Tibial nerve (tissue), 4 donors: ENCODE measurements at places on chromosomes 12 and 14. TPM values are rescaled to one million over a fixed set of nuclear protein-coding genes. Genes with fewer than 3 reads are reported as not detected.

GRCh38 chr14:100688598-100689461, 37.9 kb upstream of the DLK1 start:
- no peak for DNase-seq

Gene BICD1
- total RNA-seq, result 40.6 TPM

DNA sequence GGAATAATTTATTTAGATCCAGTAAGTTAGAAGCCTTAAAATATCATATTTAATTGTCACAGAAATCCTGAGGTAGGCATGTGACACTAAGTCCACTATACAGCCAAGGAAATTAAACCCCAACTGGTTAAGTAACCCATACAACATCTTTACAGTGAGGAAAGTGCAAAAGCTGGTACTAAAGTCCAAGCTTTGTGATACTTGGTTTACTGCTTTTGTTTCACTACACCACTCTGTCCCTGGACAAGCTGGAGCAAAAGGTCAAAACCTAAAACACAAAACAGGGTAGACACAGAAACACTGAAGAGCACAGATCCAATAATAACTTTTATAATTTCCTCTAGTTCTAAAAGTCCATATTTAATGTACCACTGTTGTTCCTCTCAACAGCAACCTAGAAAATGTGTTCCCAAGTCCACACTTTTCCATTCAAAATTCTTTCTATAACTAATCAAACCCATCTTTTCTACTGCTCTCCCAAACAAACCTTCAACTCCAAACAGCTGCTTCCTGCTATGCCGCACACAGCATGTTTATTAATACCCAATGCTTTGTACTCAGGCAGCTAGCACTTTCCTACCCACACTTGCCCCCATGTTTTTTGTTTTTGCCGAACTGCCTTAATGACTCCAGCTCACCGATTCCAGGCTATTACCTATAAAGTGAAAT, 90.9 kb downstream of the MED13L start:
- no peak for DNase-seq

DNA sequence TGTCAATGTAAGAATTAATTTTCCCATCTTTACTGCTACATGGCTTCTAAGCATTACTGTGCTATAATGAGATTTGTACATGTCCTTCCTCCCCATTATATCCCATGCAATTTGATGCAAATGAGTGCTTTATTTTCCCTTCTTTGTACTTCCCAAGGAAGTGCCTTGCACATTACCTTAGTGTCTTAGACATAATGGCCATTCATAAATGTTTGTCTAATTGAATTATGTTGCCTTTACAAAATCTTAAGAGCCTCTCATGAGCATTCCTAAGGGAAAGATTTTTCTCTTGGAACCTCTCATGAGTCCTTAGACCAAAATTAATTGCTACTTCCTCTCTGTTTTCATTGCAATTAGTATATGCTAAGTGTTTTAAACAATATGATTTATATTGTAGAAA, 741.7 kb downstream of the RERGL start:
- DNase-seq, result no peak

Gene TXNDC16
- total RNA-seq, result 12.1 TPM

DNA sequence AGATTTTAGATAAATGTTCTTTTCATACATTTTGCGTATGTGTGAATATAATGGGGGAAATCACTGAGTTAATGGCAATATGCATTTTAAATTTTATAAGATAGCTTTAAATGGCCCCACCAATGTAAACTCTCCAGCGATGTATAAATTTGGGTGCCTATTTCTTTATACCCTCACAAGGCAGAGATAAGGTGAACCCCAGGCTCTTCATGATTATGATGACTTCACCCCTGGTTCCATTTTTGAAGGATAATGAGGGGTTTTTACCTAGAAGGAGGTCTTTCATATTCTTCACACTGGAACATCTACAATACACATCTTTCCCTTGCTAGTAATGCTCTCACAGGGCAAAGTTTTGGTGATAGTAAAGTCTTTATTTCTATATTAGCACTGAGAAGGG, 35.2 kb downstream of the KLRG1 start:
- DNase-seq, result no peak

- DNase-seq, result peak; percentile 75
These were observed at the start of gene CLSTN3 for GRCh38 chr12:7129872-7130691. Gene CLSTN3 (plus strand): TSS chr12:7130371. CDS start chr12:7130649, 278 bp downstream.

- no peak for DNase-seq
These were observed 78.3 kb downstream of the WDR20 start for GRCh38 chr14:102217987-102218421.

Gene COCH
- total RNA-seq, result 3.6 TPM

GRCh38 chr14:45028107-45028626, 55.7 kb upstream of the PRPF39 start:
- DNase-seq, result no peak

- no peak for DNase-seq
These were observed 207.8 kb downstream of the KSR2 start for GRCh38 chr12:117760990-117761389.

DNA sequence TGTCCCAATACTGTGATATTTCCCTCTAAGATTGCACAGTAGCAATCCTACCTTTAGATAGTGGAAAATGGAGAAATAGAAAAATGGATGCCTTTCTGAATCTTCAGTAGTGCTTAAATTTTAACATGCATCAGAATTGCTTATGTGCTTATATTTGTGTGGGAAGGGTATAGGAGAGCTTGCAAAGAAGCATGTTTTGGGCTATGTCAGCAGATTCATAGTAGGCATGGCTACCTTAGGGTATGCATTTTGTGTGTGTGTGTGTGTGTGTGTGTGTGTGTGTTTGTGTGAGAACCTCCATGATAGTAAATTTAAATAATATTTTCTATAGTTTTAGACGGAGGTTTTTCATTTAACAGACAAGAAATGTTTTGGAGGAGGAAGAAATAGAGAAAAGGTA, 38.3 kb downstream of the NEUROD4 start:
- DNase-seq, result no peak

GRCh38 chr12:102463659-102464249, 16.6 kb downstream of the IGF1 start:
- DNase-seq, result no peak

- DNase-seq, result no peak
These were observed 33.9 kb downstream of the FBXO33 start for GRCh38 chr14:39398382-39398781.

GRCh38 chr12:75650595-75651341, 139.4 kb upstream of the KRR1 start:
- DNase-seq, result no peak

- no peak for DNase-seq
These were observed 4.5 kb downstream of the ITPR2 start for GRCh38 chr12:26828280-26829073.

Gene DAO
- total RNA-seq, result not detected

DNA sequence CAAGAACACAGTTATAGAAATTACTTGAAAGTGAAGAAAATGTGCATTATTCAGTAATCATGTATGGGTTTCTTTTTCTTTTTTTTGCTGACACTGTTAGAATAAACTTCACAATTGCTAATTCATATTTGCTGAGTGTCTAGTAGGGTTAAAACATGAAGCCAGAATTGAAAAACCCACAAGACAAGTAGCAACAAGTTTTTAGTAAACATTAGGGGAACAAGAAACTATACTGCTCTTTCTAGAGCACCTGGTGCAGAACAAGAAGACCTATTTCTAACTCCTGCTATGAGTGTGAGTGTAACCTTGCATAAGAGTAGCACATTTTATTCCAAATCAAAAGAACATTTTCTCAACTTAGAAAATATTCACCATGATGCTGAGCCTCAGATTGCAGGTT, 83.2 kb downstream of the ITPR2 start:
- no peak for DNase-seq

DNA sequence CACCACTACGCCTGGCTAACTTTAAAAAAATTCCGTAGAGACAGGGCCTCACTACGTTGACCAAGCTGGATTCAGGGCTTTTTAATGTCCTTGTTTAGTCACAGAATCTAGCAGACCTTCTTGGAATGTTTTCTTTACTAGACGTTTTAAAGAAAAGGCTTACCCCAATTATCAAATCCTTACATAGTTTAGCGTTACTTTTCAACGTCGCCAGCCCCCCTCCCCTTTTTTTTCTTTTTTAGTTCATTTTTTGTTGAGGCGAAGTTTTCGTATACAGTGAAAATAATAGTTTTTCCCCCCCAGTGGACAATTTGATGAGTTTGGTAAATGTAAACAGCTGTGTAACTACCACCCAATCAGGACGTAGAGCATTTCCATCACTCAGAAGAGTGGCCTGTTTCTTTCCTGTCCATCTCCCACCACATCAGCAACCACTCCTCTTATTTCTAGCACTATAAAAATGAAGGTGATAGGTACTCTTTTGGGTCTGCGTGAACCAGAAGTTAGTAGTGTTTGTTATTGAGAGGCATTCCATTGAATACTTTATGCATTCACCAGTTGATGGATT, 753 bp upstream of the DLGAP5 start:
- no peak for DNase-seq

DNA sequence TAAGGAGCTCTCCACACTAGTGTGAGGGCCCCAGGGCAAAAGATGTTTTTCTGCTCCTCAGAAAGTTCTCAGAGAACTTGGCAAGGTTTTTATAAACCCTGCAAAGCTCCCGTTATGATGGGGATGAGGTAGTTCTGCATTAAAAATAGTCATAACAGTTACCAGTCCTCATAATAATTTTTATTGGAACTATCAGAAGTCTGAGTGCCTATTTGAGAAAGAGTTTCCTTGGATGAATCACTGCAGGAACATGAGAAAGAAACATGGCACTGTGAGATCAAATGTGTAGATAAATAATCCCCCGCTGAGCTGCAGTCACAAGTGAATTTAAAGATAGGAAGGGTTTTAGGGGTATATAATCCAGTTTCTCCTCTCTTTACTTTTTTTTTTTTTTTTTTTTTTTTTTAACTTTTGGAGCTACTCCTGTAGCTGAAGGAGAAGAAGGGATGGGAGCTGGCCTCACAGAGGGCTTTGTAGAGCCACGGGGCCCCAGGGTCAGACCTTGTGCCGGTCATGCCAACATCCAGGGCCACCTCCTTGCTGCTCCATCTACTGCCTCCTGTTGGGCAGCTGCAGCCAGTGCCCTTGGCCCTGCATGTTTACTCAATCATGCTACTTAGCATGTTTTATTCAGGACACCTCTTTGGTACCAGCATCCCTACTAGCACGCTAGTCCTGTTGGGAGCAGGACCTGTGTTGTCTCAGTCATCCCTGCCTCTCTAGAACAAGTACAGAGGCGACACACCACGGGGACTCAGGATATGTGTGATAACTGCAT, 39.5 kb downstream of the EVL start:
- DNase-seq, result no peak

Gene CDCA3
- total RNA-seq, result 0.39 TPM

Gene PRB3
- not detected for total RNA-seq

Gene KLRC1
- total RNA-seq, result not detected

DNA sequence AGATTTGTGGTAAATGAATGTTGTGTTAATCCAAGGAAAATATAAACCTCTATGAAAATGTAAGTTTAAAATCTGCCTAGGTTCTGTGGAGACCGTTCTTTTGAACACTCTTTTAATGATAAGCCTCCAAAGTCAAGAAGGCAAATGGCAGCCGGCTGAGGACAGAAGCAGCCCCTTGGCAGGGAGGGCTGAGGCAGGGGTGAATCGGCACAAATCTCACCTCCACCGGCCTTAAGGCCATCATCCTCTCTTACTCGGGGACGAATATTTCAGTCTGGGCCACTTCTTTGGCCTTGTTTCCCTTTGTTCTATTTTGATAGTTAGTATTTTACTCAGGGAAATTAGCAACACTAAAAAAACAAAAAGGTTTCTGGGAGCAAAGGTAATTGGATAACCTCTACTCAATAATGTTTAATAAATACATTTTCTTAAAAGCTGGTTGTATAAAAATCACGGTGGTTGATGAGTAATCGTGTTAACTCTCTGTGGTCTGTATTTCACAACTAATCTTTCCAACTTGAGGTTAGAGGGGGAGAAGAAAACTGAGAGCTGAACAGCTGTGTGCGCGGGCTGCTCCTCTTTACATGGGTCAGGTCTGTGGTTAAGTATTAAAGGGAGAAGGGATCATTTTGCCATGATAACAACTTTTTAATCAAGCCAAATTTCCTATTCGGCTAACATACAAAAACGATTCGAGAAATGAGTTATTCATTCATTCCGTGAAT, 18.6 kb downstream of the LGMN start:
- no peak for DNase-seq

- DNase-seq, result no peak
These were observed 25.0 kb downstream of the SH2B3 start for GRCh38 chr12:111430433-111431353.

DNA sequence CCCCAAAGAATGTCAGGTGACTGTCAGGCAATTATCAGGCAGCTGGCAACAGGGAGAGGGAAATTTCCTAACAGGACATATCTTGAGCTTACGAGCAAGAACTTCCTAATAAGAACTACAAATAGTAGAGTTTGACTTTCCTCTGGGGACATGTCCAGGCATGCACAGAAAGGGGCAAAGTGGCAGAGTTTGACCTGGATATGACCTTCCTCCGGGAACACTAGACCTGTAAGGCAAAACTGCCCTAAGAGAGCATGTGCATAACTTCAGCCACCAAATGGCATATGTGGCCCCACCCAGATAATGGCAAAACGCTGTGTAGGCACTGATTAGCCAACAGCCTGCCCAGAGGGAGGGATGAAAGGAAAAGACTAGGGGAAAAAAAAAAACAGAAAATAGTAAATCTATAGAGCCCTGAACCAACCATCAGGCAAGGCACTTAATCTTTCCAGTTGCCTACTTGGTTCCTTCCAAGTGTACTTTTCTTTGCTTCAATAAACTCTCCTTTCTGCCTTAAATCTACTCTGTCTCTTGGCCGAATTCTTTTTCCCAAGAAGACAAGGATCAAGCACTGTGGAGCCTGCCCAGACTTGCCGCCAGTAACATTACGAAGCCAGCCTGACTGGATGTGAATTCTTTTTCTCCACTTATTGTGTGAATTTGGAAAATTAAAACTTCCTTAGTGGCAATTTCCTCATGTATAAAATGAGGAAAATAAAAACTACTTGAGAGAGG, 164.1 kb downstream of the SPTSSA start:
- no peak for DNase-seq

Gene KRT73
- total RNA-seq, result not detected

Gene OTX2
- not detected for total RNA-seq

Gene MGP
- total RNA-seq, result 511 TPM

Gene GPRC5D
- not detected for total RNA-seq

Gene JAG2
- total RNA-seq, result 7.4 TPM

Gene STXBP6
- total RNA-seq, result 42.6 TPM

GRCh38 chr12:3101309-3102024, 24.3 kb downstream of the TSPAN9 start:
- no peak for DNase-seq
